ENCODE measurements at places on chromosomes 5 and 9. TPM values are rescaled to one million over a fixed set of nuclear protein-coding genes. Genes with fewer than 3 reads are reported as not detected.

- DNase-seq: no peak
These were observed 84.6 kb upstream of the SNX2 start for GRCh38 chr5:122690266-122690665.

DNA sequence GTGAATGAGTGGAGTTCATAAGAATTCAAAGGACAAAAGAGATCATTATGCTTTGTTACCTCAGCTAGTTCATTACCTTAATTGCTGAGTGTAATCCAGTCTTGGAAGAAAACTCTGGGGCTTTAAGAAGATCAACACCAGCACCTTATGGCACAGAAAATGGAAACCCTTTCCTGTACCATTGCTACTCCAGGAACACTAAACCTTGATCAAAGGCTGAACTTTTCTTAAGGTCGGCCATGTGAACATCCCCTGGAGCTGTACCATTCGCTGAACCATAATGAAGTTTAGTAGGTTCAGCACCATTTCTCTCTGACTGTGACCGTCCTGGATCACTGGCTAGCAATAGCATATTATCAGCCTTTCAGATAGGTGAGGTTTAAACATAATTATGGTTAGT lies 97.4 kb downstream of the PBX3 start:
- no peak for DNase-seq

GRCh38 chr9:128396970-128397613 lies 23.6 kb upstream of the CERCAM start:
- DNase-seq: no peak

DNA sequence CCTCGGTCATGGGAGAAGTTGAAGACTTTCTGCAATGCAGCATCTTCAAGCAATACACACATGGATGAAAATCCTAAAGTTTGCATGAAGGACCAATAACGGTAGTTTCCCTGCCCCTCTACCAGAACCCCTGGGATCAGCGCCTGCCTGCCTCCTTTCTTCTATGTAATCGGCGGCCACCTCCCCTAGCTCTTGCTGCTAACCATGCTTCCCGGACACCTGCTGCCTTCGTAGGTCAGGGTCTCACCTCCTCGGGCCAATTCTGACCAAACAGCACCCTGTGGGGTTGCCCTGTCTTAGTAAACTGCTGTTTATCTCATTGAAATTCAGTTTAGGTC lies 388 bp upstream of the MED10 start:
- no peak for DNase-seq

DNA sequence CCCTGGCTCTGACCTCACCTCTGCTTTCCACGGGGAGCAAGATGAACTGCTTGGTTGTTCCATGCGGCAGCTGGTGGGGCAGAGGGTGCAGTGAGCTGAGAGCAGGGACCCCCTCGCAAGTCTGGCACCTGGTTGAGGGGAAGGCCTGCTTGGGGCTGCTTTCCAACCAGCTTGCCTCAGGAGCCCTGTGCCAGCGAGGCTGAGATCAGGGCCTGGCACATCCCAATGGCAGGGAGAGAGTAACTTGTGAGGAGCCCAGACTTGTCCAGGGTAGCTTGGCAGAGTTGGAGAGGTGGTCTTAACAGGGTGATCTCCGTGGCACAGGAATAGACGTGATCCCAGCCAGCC lies 68.9 kb downstream of the IQGAP2 start:
- no peak for DNase-seq

Gene FASTKD3
- 19.6 TPM for total RNA-seq

Measured in renal cortical epithelial cell (primary cell).